ENCODE measurements at places on chromosomes 7 and 10.

GRCh38 chr7:137984181-137985041, 17.5 kb downstream of the CREB3L2 start:
- DNase-seq = no peak

GRCh38 chr10:60803433-60803832, 25.2 kb downstream of the CDK1 start:
- no peak for DNase-seq

- DNase-seq = no peak
Observed at GRCh38 chr7:16067711-16068110, 353.6 kb downstream of the CRPPA start.

- no peak for DNase-seq
Observed at GRCh38 chr7:127706766-127707165, 54.8 kb downstream of the SND1 start.

GRCh38 chr7:99311702-99312101, 14.0 kb upstream of the ARPC1A start:
- DNase-seq = no peak

- DNase-seq = no peak
Observed at GRCh38 chr7:94999069-94999351, 91.6 kb downstream of the PPP1R9A start.

All from mesendoderm (in vitro differentiated cells).